ENCODE measurements at places on chromosomes 2 and 18. TPM values are rescaled to one million over a fixed set of nuclear protein-coding genes. Genes with fewer than 3 reads are reported as not detected.
A peak's percentile ranks its signal among the peaks of the same experiment; 100 is the strongest.

GRCh38 chr18:46621111-46621766 lies 35.8 kb downstream of the LOXHD1 start:
- H3K36me3 ChIP-seq = no peaks in the 10 kb centered on the region
- H3K4me3 ChIP-seq = no peak overlapping the region
- peak; percentile 12 for DNase-seq
- H3K27me3 ChIP-seq = no peaks in the 10 kb centered on the region
- H3K27ac ChIP-seq = no peak overlapping the region

- H3K36me3 ChIP-seq = no peaks in the 10 kb centered on the region
- H3K4me1 ChIP-seq = no peaks in the 10 kb centered on the region
- H3K27me3 ChIP-seq = no peaks in the 10 kb centered on the region
- DNase-seq = no peak
- H3K4me3 ChIP-seq = no peak overlapping the region
Observed at GRCh38 chr2:54879032-54879431, 155.6 kb downstream of the EML6 start.

GRCh38 chr18:36196238-36196995 lies 9.1 kb downstream of the MOCOS start:
- H3K36me3 ChIP-seq = no peaks in the 10 kb centered on the region
- H3K4me1 ChIP-seq = no peaks in the 10 kb centered on the region
- H3K27ac ChIP-seq = no peak overlapping the region

DNA sequence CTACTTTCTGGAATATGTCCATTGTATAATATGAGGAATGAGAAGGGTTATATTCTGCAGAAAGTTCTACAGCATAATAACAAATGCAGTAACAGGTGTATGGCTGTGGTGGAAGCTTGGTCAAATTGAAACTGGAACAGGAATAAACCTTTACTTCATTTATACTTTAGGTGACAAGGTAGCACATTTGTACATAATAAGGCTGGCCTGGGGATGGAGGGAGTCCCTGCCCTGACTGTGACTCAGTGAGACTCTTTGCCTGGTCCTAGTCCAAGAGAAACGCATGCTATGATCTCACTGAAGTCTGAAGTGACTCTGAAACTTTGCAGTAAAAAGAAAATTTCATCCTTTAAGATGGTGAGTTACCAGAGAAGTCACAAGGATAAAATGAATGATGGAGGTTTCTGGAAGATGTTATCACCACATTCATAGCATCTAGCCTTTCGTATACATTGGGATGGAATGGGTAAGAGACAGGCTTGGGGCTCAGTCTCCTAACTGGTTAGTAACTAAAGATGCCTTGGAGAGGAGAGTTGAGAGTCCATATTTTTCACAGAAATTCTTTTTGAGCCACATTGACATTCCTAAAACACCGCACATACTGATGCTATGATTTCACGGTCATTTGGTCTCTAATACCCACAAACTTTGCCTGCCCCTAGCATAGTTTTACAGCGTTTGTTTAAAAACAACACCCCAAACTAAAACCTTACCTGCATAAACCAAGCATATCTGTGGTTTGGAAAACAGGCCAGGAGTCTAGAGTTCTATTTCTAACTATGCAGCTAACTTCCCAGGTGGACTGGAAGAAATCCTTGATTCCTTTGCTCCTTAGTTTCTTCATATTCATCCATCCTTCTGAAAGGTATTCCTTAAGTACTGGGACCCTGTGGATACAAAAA lies 42.4 kb upstream of the NABP1 start:
- no peak overlapping the region for H3K4me3 ChIP-seq
- no peak for DNase-seq
- no peaks in the 10 kb centered on the region for H3K27me3 ChIP-seq

DNA sequence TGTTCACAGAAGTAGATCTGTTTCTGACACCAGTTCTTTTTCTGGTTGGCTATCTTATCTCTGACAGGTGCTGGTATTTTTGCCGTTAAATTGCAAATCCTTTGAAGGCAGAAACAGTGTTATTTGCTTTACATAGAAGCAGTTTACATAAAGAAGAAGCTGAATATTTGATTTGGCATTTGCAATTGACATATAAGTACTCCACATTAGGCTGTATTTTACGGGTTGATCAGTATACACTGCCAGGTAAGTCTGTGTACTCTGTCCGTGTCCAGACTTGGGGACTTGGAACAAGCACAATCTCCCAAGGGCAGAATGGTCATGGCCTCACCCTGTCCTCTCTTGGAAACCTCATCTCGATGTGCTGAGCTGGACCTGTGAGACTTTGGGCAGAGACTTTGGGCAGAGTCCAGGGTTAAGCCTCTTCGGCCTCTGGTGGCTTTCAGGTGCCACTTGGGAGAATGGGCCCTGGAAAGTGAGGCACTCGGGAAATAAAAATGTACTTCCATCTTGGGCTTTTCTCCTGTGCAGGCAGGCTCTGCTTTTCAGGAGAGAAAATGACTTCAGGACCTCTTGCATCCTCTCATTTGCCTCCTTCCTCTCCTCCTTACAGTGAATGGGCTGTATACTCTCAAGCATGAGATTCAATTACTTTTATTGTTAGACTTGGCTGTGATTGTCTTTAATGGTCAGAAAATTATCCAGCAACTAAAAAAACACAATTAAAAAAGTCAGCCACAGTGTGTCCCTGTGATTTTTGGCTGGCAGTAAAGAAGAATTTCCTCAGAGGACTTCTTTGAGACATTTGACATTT lies 108.5 kb downstream of the RAPGEF4 start:
- H3K4me3 ChIP-seq = no peak overlapping the region
- H3K36me3 ChIP-seq = no peaks in the 10 kb centered on the region
- no peaks in the 10 kb centered on the region for H3K4me1 ChIP-seq
- no peaks in the 10 kb centered on the region for H3K27me3 ChIP-seq
- no peak for DNase-seq
- no peak overlapping the region for H3K27ac ChIP-seq

GRCh38 chr2:46074501-46074900 lies 222.7 kb upstream of the EPAS1 start:
- H3K36me3 ChIP-seq = no peaks in the 10 kb centered on the region
- no peaks in the 10 kb centered on the region for H3K4me1 ChIP-seq
- H3K4me3 ChIP-seq = no peak overlapping the region
- H3K27me3 ChIP-seq = no peaks in the 10 kb centered on the region
- no peak for DNase-seq
- H3K27ac ChIP-seq = no peak overlapping the region

DNA sequence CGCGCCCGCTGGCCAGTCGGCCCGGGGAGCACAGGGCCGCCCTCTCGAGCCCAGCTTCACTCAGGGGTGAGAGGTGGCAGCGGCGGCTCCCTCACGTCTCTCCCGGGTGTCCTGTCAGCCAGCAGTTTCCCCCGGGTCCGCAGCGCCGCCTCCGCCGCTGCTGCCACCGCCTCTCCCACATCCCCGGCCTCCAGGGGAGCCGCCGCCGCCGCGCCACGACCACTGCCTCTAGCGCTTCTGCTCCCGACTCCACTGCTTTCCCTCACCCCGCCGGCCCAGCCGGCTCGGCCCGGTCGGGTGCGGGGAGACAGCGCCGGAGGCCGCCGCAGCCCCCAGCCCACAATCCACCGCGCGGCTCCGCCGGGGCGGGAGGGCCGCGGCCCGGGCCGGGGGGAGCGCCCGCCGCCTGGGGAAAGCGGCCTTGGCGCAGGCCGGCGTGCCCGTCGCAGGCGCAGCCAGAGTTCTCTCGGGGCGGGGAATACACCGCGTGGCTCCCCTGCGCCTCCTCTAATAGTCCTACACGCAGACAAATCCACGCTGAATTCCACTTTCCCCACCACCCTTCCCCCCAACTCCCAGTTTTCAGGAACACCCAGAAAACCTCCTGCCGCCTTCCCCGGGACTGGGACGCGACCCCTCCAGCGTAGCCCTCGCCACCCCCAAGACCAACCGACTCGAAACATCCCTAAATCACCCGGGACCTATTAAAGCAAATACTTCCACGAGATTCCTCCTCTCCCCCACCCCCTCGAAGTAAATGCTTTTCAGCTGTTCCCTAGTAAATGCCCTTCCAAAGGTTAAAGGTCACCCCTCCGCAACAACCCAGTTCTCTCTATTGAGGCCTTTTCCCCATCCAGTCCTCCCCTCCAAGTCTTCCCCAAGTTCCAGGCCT lies at the start of gene VPS54:
Gene VPS54 (minus strand): TSS at position 346 of the 892 bp plus-strand sequence. CDS start 35,429 bp downstream, outside the sequence.
- H3K4me1 ChIP-seq = peaks cover 38% of the 10 kb centered on the region
- peak within 1 kb of the TSS; percentile 71 for H3K27ac ChIP-seq
- H3K36me3 ChIP-seq = no peaks in the 10 kb centered on the region
- peak; percentile 61 for DNase-seq
- H3K4me3 ChIP-seq = peak within 1 kb of the TSS; percentile 78

GRCh38 chr2:51490576-51491234 lies 458.8 kb upstream of the NRXN1 start:
- DNase-seq = no peak
- H3K4me1 ChIP-seq = no peaks in the 10 kb centered on the region
- no peaks in the 10 kb centered on the region for H3K36me3 ChIP-seq

The CYRIA gene
- total RNA-seq = 1.2 TPM

The SATB2 gene
- 0.13 TPM for total RNA-seq

The BOLL gene
- total RNA-seq = not detected

Measured in CD8-positive, alpha-beta memory T cell (primary cell).